Smooth muscle cell of the coronary artery (primary cell): ENCODE measurements at places on chromosomes 16 and 17. TPM values are rescaled to one million over a fixed set of nuclear protein-coding genes. Genes with fewer than 3 reads are reported as not detected.

CSH2 gene
- total RNA-seq: not detected in 2 replicates

UTS2R gene
- total RNA-seq: not detected in 2 replicates

RPH3AL gene
- total RNA-seq: 0.53 and 0.70 TPM in 2 replicates

DCTPP1 gene
- 4.8 and 15.9 TPM in 2 replicates for total RNA-seq

TBC1D3H gene
- total RNA-seq: not detected in 2 replicates

SKAP1 gene
- total RNA-seq: not detected in 2 replicates

CNGB1 gene
- total RNA-seq: under 0.01 TPM in 1 of 2 replicates, not detected in the other

CTRB1 gene
- total RNA-seq: not detected in 2 replicates

PSMC3IP gene
- total RNA-seq: 2.8 and 3.7 TPM in 2 replicates

GNGT2 gene
- total RNA-seq: not detected in 2 replicates

FBXL16 gene
- 0.08 TPM in 1 of 2 replicates, not detected in the other for total RNA-seq

TNFRSF17 gene
- total RNA-seq: 0.12 TPM in 1 of 2 replicates, not detected in the other

ASIC2 gene
- total RNA-seq: not detected in 2 replicates

ABCC11 gene
- total RNA-seq: 0.08 TPM in 1 of 2 replicates, not detected in the other

CX3CL1 gene
- 0.23 and 0.83 TPM in 2 replicates for total RNA-seq

TAC4 gene
- total RNA-seq: not detected in 2 replicates

FA2H gene
- not detected in 2 replicates for total RNA-seq
